Pancreas (tissue), 10 donors: ENCODE measurements at places on chromosomes 13 and 19. TPM values are rescaled to one million over a fixed set of nuclear protein-coding genes. Genes with fewer than 3 reads are reported as not detected.
A peak's percentile ranks its signal among the peaks of the same experiment; 100 is the strongest.

Gene PNMA8A
- polyA plus RNA-seq, result 8.9 TPM

Gene TGFBR3L
- polyA plus RNA-seq, result not detected

Gene SWSAP1
- 1.8 TPM for polyA plus RNA-seq

Gene DNAJC15
- 5.2 TPM for polyA plus RNA-seq

Gene DMKN
- polyA plus RNA-seq, result 133 TPM

Gene MFSD12
- 53.6 TPM for polyA plus RNA-seq

Gene EBPL
- polyA plus RNA-seq, result 44.4 TPM

Gene CD320
- polyA plus RNA-seq, result 22.2 TPM

GRCh38 chr19:52331757-52332156 lies 4.3 kb upstream of the ZNF610 start:
- H3K4me3 ChIP-seq, result no peak overlapping the region
- no peaks in the 10 kb centered on the region for H3K4me1 ChIP-seq
- H3K36me3 ChIP-seq, result no peaks in the 10 kb centered on the region
- no peak for DNase-seq
- H3K27ac ChIP-seq, result no peak overlapping the region

DNA sequence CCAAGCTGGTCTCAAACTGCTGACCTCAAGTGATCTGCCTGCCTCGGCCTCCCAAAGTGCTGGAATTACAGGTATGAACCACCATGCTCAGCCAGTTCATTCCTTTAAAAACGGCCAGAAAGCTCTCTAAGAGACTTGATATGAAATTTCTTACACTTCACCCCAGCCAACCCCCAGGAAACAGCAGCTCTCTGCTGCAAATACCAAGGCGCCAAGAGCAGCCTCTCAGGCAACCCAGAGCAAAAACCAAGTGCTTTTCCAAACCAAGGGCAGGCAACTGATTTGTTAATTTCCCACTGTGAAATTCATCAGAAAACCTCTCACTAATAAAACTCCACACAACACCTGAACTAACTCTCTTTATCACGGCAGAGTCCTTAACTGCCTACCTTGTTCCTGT lies 44.9 kb downstream of the LATS2 start:
- H3K4me3 ChIP-seq, result no peak overlapping the region
- peak overlapping the region; percentile 59 for H3K27ac ChIP-seq
- H3K4me1 ChIP-seq, result peaks cover 11% of the 10 kb centered on the region
- no peaks in the 10 kb centered on the region for H3K27me3 ChIP-seq

GRCh38 chr19:40805258-40805868 lies 6.4 kb downstream of the EGLN2 start:
- H3K4me1 ChIP-seq, result peaks cover 58% of the 10 kb centered on the region
- peak overlapping the region; percentile 68 for H3K27ac ChIP-seq

- H3K4me1 ChIP-seq, result peaks cover 8% of the 10 kb centered on the region
- no peak for DNase-seq
- no peak overlapping the region for H3K27ac ChIP-seq
These were observed 39.3 kb downstream of the GGACT start for GRCh38 chr13:100549316-100549715.

- H3K36me3 ChIP-seq, result no peaks in the 10 kb centered on the region
- H3K27me3 ChIP-seq, result no peaks in the 10 kb centered on the region
- no peak for DNase-seq
- H3K4me3 ChIP-seq, result no peak overlapping the region
These were observed 41.7 kb upstream of the ATP11A start for GRCh38 chr13:112648101-112648500.

DNA sequence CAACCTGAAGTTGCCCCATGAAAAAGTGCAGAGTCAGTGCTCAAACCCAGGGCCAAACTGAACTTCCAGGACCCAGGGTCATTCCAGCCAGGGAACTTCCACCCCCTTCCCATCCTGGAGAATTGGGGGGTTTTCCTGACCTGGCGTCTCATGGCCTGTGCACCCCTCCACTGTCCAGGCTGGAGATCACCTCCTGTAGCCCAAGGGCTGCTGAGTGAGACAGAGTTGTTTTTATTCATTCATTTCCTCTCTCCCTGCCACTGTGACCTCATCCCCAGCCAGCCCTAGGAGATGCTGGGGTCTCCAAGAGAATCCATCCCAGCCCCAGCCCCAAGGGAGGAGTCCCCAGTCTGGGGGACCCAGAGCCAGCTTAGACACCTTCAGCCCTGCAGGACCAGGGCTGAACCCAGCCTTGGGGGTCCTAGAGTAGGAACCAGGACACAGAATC lies 4.2 kb downstream of the FCHO1 start:
- no peaks in the 10 kb centered on the region for H3K27me3 ChIP-seq
- H3K4me3 ChIP-seq, result no peak overlapping the region
- H3K27ac ChIP-seq, result no peak overlapping the region

- H3K4me1 ChIP-seq, result peaks cover 14% of the 10 kb centered on the region
- H3K27me3 ChIP-seq, result no peaks in the 10 kb centered on the region
- H3K4me3 ChIP-seq, result peak overlapping the region; percentile 95
- peak overlapping the region; percentile 98 for H3K27ac ChIP-seq
- peak; percentile 10 for DNase-seq
These were observed 696 bp downstream of the ZNF460 start for GRCh38 chr19:57280962-57281400.

GRCh38 chr19:38805180-38805579 lies 7.6 kb downstream of the LGALS4 start:
- no peaks in the 10 kb centered on the region for H3K4me1 ChIP-seq
- H3K36me3 ChIP-seq, result no peaks in the 10 kb centered on the region
- H3K4me3 ChIP-seq, result no peak overlapping the region
- no peak for DNase-seq

GRCh38 chr19:54142166-54142780 lies 4.7 kb downstream of the CNOT3 start:
- no peak overlapping the region for H3K27ac ChIP-seq
- DNase-seq, result no peak
- H3K4me3 ChIP-seq, result no peak overlapping the region
- H3K27me3 ChIP-seq, result no peaks in the 10 kb centered on the region

DNA sequence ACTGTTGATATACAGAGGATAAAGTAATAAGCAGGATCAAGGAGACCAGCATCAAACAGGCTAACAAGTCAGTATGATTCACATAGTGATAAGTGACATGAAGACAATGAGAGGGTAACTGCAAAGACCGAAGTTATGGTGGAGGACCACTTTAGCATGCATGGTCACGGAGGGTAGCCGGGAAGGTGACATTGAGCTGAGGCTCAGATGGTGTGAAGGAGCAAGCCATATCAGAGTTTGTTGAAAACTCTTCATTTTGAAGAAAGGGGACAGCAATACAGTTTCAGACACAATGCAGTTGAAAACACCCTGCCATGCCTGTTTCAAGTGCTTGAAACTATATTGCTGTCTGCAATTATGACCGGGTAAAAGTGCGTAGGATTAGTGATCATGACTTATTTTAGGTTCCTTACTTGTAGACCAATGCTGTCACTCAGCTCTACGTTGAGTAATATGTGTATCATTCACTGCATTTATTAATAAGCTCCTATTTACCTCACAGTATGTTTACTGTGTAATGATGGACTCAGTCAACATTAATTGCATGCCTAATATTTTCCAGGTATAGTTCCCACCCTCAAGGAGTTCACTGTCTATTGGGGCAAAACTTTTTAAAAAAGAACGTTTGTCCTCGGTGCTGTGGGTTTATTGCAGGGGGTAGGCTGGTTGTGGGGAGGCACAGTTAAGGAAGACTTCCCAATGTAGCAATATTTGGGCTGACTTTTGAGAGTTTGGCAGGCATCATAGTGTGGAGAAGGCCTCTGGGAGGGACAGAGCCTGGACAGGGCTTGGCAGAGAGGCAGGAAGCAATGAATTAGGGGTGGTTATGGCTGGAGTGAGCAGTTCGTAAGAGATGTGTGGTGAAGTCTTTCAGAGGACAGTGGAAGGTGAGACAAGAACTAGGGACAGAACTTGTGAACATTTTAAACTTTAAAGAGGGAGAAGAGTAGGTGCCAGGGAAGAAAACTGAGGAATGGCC lies 3.2 kb downstream of the UBAC2 start:
- no peak overlapping the region for H3K27ac ChIP-seq
- DNase-seq, result no peak
- H3K4me3 ChIP-seq, result no peak overlapping the region
- no peaks in the 10 kb centered on the region for H3K36me3 ChIP-seq
- H3K4me1 ChIP-seq, result peaks cover 6% of the 10 kb centered on the region

DNA sequence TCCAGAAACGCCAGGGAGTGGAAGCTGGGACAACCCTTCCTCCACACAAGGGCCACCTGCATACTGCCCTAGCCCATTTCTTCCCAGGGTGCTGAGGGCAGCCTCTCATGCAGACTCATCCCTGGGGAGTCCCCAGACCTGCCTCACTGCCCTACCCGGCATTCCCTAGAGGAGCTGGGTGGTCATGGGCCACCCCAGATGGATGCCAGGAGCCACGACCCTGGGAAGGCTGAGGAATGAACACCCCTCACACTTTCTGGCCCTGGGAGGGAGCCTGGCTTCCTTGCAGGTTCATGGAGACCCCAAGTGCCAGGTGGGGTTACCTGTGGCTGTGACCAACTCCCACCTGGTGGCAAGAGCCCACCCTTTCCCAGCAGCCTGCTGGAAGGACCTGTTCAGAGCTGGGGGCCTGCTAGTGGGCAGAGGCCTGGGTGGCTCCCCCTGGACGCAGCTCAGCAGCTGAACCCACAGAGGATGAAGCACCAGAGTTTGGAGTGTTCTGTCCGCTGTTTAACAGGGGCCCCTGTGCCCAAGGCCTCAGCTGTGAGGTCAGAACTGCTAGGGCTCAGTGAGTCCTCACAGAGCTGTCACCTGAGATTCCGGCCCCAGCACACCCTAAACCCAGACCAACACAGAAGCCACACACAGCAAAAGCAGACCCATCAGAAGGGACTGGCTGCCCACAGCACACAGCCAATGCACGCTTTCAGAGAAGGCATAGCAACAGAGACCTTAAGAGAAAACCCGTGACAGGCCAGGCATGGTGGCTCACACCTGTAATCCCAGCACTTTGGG lies 6.6 kb downstream of the ACP4 start:
- no peak overlapping the region for H3K4me3 ChIP-seq
- no peak overlapping the region for H3K27ac ChIP-seq
- H3K4me1 ChIP-seq, result no peaks in the 10 kb centered on the region
- no peaks in the 10 kb centered on the region for H3K27me3 ChIP-seq
- H3K36me3 ChIP-seq, result peaks cover 21% of the 10 kb centered on the region

- no peak for DNase-seq
- no peaks in the 10 kb centered on the region for H3K36me3 ChIP-seq
- H3K27me3 ChIP-seq, result no peaks in the 10 kb centered on the region
- peak overlapping the region; percentile 54 for H3K4me3 ChIP-seq
- H3K27ac ChIP-seq, result peak overlapping the region; percentile 93
These were observed 971 bp downstream of the FOSB start for GRCh38 chr19:45468803-45469131.

DNA sequence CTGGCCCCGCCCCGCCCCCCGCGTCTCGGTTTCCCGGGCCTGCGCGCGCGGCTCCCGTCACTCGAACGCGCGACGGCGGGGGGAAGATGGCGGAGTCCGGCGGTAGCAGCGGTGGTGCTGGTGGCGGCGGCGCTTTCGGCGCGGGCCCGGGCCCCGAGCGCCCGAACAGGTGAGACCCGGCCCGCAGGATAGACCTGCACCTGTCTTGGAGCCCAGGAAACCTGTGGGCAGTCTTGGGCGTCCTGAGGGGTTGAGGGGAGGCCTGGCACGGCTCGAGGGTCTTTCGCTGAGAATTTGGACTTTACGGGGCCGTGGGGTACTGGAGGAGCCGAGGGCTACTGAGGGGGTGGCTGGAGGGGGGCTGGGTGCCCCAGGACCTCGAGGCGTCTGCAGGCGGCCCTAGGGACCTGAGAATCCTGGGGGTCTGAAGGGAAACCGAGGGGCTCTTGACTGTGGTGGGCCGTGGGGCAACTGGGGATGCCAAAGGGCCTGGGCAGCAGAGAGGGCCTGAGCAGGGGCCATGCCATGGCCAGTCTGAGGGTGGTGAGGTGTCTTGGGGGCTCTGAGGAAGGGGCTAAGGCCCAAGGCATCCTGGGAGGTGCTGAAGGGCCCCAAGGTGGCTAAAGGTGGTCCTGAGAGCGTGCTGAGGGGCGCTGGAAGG lies at the start of gene KLHL26:
TSS of gene KLHL26 (plus strand) at position 60 of the 661 bp plus-strand sequence. CDS start at position 87, 27 bp downstream.
- H3K4me3 ChIP-seq, result peak within 1 kb of the TSS; percentile 33
- H3K4me1 ChIP-seq, result peaks cover 8% of the 10 kb centered on the region
- no peaks in the 10 kb centered on the region for H3K36me3 ChIP-seq
- H3K27me3 ChIP-seq, result no peaks in the 10 kb centered on the region
- no peak for DNase-seq
- peak within 1 kb of the TSS; percentile 70 for H3K27ac ChIP-seq

DNA sequence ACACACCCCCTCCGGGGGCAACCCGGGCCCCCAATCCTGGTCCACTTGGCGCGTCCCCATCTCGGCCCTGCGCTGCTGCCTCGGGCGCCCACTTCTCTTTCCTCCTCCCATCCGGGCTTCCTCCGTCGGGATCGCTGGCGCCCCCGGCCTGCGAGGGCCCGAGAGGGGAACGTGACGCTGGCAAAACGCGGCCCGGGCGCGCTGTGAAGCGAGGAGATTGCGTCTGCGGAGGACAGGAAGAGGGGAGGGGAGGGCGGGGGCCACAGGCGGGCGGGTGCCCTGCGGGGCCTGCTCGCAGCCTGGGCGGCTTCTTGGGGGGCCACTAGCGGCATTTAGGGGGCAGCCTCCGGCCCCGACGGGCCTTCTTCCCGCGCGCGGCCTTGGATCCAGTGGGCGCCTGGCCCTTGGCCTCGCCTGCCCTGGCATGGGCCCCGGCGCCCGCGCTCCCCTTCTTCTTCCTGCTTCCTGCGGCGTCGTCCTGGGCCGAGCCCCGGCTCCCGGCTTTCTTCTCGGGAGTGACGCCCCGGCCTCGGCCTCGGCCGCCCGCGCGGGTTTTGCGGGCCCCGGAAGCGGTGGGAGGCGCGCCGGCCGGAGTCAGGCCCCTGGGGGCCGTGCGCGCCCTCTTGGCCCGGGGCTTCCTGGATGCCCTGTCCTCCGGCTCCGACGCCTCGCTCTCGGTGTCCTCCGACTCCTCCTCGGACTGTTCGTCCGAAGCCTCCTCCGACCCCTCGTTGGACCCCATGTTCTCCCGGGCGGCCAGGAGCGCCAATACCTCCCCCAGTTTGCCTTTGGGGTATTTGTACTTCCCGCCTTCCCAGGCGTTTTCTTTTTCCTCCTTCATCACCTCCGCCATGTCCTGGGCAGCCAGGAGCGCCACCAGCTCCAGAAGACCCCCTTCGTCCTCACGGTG lies 2.2 kb downstream of the PNMA8B start:
- no peaks in the 10 kb centered on the region for H3K27me3 ChIP-seq
- no peaks in the 10 kb centered on the region for H3K36me3 ChIP-seq
- DNase-seq, result no peak
- peaks cover 6% of the 10 kb centered on the region for H3K4me1 ChIP-seq
